ENCODE measurements at places on chromosomes 1 and 21.

- DNase-seq, result no peak
These were observed 505 bp downstream of the ENTREP3 start for GRCh38 chr1:155254714-155255242.

GRCh38 chr1:182681568-182681912 is 2.8 kb downstream of the RGS8 start:
- no peak for DNase-seq

- no peak for DNase-seq
These were observed 69.2 kb upstream of the SSBP3 start for GRCh38 chr1:54475357-54475881.

DNA sequence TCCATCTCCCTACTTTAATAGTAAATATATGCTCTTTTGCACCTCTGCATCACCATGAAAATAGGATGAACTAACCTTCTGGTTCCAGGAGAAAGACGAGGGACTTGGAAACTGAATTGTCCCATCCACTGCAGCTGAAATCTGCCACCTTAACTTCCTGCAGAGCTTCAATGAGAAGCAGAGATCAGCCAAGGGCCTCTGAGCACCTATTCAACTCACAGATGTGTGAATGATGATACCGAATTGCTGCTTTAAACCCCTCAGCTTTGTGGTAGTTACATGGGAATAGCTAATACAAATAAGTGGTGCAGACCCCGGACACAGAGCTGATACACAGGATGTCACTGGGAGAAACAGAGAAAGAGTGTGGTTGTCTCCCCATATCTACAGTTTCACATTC is 616.8 kb downstream of the NCAM2 start:
- DNase-seq, result no peak

GRCh38 chr1:98336472-98337083 is 324.9 kb upstream of the SNX7 start:
- no peak for DNase-seq

Data from fibroblast of the conjunctiva (primary cell).